ENCODE measurements at places on chromosomes 6 and 20. TPM values are rescaled to one million over a fixed set of nuclear protein-coding genes. Genes with fewer than 3 reads are reported as not detected.

The FOXS1 gene
- 1.6 TPM for total RNA-seq

The OXT gene
- not detected for total RNA-seq

The FERMT1 gene
- 0.21 TPM for total RNA-seq

The PGC gene
- not detected for total RNA-seq

The CAPN11 gene
- total RNA-seq = 0.20 TPM

The HTR1E gene
- total RNA-seq = 0.18 TPM

The SLC13A3 gene
- total RNA-seq = 5.4 TPM

The TRIM31 gene
- total RNA-seq = 0.30 TPM

The SCUBE3 gene
- 8.1 TPM for total RNA-seq

The SIRPB2 gene
- total RNA-seq = 0.13 TPM

The BTBD3 gene
- total RNA-seq = 44.5 TPM

The GABRR1 gene
- total RNA-seq = 0.83 TPM

The GJA10 gene
- not detected for total RNA-seq

The LGSN gene
- 0.08 TPM for total RNA-seq

The MCHR2 gene
- not detected for total RNA-seq

The CST5 gene
- total RNA-seq = not detected

The UST gene
- total RNA-seq = 19.8 TPM

The MAP7 gene
- 8.4 TPM for total RNA-seq

The SLC24A3 gene
- 8.9 TPM for total RNA-seq

The ATP5F1E gene
- total RNA-seq = 88.6 TPM

The OR14J1 gene
- 0.18 TPM for total RNA-seq

The PPP1R14C gene
- total RNA-seq = 58.9 TPM

The NKAPL gene
- 1.1 TPM for total RNA-seq

The EPPIN gene
- total RNA-seq = not detected

The SOD2 gene
- total RNA-seq = 102 TPM

The FHL5 gene
- total RNA-seq = not detected

The THBS2 gene
- total RNA-seq = 1.6 TPM

The C20orf141 gene
- not detected for total RNA-seq

The UNC5CL gene
- total RNA-seq = 0.23 TPM

The ENPP3 gene
- total RNA-seq = not detected

The PREX1 gene
- total RNA-seq = 17.3 TPM

The FAXC gene
- total RNA-seq = 17.9 TPM

The GHRH gene
- total RNA-seq = not detected

The GMDS gene
- 29.2 TPM for total RNA-seq

The CRISP3 gene
- total RNA-seq = not detected

The CLVS2 gene
- total RNA-seq = 8.4 TPM

The KCNQ5 gene
- total RNA-seq = 1.3 TPM

The KIAA1755 gene
- total RNA-seq = 0.18 TPM

The SPDEF gene
- total RNA-seq = 0.20 TPM

The SLC26A8 gene
- total RNA-seq = 0.15 TPM

The SLA2 gene
- total RNA-seq = 0.71 TPM

The PHACTR1 gene
- total RNA-seq = 7.5 TPM

The CCN6 gene
- 0.60 TPM for total RNA-seq

The SLC44A4 gene
- 0.11 TPM for total RNA-seq

The RRAGD gene
- total RNA-seq = 98.9 TPM

The MOXD1 gene
- total RNA-seq = 13.0 TPM

The RAET1L gene
- total RNA-seq = 3.5 TPM

The OR2B6 gene
- not detected for total RNA-seq

The SNAP91 gene
- 52.8 TPM for total RNA-seq

The SLC22A16 gene
- total RNA-seq = 0.91 TPM

The TGM6 gene
- 0.24 TPM for total RNA-seq

The PDYN gene
- total RNA-seq = 0.05 TPM

Data from motor neuron (in vitro differentiated cells).